ENCODE measurements at places on chromosomes 13 and 19. TPM values are rescaled to one million over a fixed set of nuclear protein-coding genes. Genes with fewer than 3 reads are reported as not detected.

MATK gene
- 27.8 TPM for total RNA-seq

SIGLEC9 gene
- 1.1 TPM for total RNA-seq

FCHO1 gene
- total RNA-seq = 81.4 TPM

SLAIN1 gene
- 12.1 TPM for total RNA-seq

SLC25A41 gene
- 0.14 TPM for total RNA-seq

SIGLEC11 gene
- not detected for total RNA-seq

SBK2 gene
- total RNA-seq = not detected

CA11 gene
- total RNA-seq = 10.9 TPM

MAB21L1 gene
- total RNA-seq = not detected

COX6B2 gene
- total RNA-seq = 0.95 TPM

MADCAM1 gene
- 0.25 TPM for total RNA-seq

PSG1 gene
- total RNA-seq = 0.45 TPM

TLE6 gene
- total RNA-seq = 8.2 TPM

CPAMD8 gene
- 0.19 TPM for total RNA-seq

UBL5 gene
- total RNA-seq = 366 TPM

JSRP1 gene
- total RNA-seq = 0.39 TPM

ZNF154 gene
- 2.1 TPM for total RNA-seq

VSIG10L gene
- total RNA-seq = 6.4 TPM

SIX5 gene
- 4.3 TPM for total RNA-seq

LAIR1 gene
- 9.9 TPM for total RNA-seq

LMO7 gene
- 31.1 TPM for total RNA-seq

PGLYRP1 gene
- total RNA-seq = not detected

TSKS gene
- 1.9 TPM for total RNA-seq
